ENCODE measurements at places on chromosomes 12 and 14. TPM values are rescaled to one million over a fixed set of nuclear protein-coding genes. Genes with fewer than 3 reads are reported as not detected.

DNA sequence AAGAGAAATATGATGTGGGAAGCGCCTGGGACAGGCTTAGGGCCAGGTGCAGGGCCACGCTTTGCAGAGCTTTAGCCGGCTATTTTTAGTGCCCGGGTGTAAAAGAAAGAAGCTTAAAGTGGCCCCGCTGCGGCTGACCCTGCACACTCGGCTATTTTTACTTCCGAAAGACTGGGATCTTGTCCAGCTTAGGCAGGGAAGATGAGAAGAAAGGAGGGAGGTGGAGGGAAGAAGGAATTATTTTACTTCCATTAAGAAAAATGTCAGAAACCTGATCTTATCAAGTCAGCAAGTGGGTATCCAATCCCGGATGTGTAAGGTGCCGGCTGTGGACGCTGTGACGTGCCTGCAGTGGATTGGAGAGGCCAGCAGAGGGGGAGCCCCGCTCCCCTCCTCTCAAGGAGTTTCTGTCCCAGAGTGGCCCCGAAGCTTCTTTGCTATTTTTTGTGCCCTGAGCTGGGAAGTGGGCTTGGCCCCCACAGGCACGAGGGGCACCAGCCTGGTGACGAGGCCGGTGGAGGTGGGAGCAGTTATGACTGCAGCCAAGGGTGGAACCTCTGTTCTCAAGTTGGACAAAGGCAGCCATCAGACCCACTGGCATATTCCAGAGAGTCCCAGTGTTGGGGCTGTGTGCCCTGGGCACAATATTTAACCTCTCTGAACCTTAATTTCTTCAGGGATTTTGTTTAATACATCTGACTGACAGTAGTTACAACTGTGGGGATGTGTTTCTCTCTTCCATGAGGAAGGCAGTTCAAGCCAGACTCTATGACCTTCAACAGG lies 97.7 kb downstream of the ESRRB start:
- peaks cover 23% of the 10 kb centered on the region for H3K4me1 ChIP-seq
- H3K36me3 ChIP-seq: no peaks in the 10 kb centered on the region
- DNase-seq: peak; percentile 89
- no peak overlapping the region for H3K4me3 ChIP-seq

DNA sequence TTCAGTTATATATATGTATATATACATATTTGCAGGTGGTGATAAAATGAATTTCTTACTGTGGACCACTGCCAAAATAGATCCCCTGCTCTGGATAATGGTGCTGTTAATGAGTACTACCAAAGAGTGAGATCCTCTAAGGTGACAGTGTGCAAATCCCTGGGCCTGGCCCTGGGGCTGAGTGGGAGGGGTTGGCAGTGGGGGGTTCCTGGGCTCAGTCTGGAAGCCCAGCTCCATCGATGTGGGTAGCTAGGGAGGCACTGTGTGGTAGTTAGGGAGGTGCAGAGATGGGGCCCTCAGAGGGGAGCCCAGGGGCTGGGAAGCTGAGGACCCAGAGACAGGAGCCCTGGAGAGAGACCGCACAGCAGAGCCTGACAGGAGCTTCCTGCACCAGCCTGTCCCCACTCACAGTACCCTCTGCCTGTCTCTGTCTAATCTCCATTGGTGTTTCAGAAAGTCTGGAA lies 9.1 kb downstream of the KRT8 start:
- H3K27me3 ChIP-seq: no peaks in the 10 kb centered on the region
- H3K36me3 ChIP-seq: no peaks in the 10 kb centered on the region
- no peak for DNase-seq

DNA sequence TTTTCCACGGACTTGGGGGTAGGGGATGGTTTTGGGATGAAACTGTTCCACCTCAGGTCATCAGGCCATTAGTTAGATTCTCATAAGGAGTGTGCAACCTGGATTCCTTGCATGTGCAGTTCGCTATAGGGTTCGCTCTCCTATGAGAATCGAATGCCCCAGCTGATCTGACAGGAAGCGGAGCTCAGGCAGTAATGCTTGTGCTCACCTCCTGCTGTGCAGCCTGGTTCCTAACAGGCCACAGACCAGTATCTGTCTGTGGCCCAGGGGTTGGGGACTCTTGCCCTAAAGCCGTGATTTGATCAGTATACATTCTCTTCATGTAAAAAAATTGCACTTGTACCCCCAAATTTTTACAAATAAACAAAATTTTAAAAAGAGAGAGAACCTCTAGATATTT lies 219.4 kb upstream of the CPNE8 start:
- DNase-seq: no peak
- no peak overlapping the region for H3K27ac ChIP-seq
- H3K4me1 ChIP-seq: no peaks in the 10 kb centered on the region
- no peak overlapping the region for H3K4me3 ChIP-seq
- no peaks in the 10 kb centered on the region for H3K36me3 ChIP-seq

GRCh38 chr12:48329199-48329939 lies 21.4 kb downstream of the ZNF641 start:
- no peaks in the 10 kb centered on the region for H3K27me3 ChIP-seq
- no peak overlapping the region for H3K4me3 ChIP-seq
- no peaks in the 10 kb centered on the region for H3K4me1 ChIP-seq
- no peak overlapping the region for H3K27ac ChIP-seq

- DNase-seq: peak; percentile 96
- peak within 1 kb of the TSS; percentile 98 for H3K27ac ChIP-seq
- peak within 1 kb of the TSS; percentile 81 for H3K4me3 ChIP-seq
- H3K4me1 ChIP-seq: peaks cover 5% of the 10 kb centered on the region
These were observed at the start of gene SEC23A for GRCh38 chr14:39102969-39103957. SEC23A (minus strand) TSS chr14:39103235; CDS start chr14:39096118, 7,117 bp downstream.

The PTPRR gene
- 2.0 TPM for total RNA-seq

GRCh38 chr14:54889919-54890318 lies 12.7 kb downstream of the GCH1 start:
- H3K4me1 ChIP-seq: no peaks in the 10 kb centered on the region
- DNase-seq: no peak
- no peak overlapping the region for H3K27ac ChIP-seq

DNA sequence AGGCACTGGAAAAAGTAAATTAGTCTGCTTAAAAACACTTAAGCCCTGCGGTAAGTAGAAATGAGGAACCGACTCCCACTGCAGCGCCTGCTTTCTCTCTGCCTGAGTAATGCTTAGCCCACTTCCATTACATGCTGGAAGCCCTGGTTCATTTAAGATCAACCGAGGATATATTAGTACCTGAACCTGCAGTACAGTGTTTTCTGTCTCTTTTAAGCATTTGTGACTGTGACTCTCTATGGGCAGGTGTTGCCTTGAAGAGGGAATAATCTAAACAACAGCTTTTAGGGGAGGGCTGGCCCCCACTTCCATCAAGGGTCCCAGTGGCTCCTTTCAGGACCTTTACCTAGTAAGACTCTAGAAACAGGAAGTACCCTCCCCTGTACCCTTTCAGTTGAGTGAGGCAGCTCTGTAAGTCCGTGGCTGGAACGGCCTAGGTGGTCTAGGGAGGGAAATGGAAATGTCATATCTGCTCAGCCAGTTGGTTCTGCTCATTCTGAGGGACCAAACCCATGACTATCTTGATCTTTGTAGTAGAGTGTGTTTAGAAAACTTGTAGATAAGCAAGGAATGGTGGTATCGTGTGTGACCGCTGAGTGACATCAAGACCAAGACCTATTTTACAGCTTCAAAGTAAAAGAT lies 56.2 kb downstream of the FNTB start:
- H3K27me3 ChIP-seq: no peaks in the 10 kb centered on the region
- H3K27ac ChIP-seq: no peak overlapping the region
- H3K4me1 ChIP-seq: no peaks in the 10 kb centered on the region
- H3K4me3 ChIP-seq: no peak overlapping the region
- H3K36me3 ChIP-seq: peaks cover 47% of the 10 kb centered on the region
- DNase-seq: no peak

DNA sequence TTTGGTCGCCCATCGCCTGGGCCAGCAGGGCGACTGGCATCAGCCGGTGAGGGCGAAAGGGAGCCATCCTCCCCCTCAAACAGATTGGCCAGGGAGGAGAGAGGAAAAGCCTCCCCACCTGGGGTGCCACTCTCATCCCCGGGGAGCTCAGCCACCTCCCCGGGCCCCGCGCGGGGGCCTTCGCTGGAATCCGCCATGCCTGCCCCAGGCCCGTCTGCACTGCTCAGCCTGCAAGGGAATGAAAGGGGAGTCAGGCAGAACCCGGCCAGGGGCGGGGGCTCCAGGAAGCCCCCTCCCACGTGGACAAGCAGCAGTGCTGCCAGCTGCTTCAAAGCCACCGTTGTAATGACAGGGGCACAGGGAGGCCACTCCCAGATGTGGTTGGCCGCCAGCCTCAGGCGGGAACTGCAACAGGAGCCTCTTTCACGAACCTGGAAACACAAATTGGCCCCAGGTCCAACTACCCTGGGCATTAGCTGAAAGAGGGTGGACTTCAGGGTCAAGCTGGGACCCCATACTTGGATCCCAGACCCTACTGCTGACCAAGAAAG lies 18.5 kb downstream of the TRPV4 start:
- H3K4me1 ChIP-seq: no peaks in the 10 kb centered on the region
- no peaks in the 10 kb centered on the region for H3K36me3 ChIP-seq
- H3K27ac ChIP-seq: no peak overlapping the region
- H3K27me3 ChIP-seq: no peaks in the 10 kb centered on the region
- no peak for DNase-seq

GRCh38 chr14:92711976-92712653 lies 36.3 kb downstream of the LGMN start:
- no peaks in the 10 kb centered on the region for H3K27me3 ChIP-seq
- H3K4me3 ChIP-seq: no peak overlapping the region
- peak; percentile 65 for DNase-seq

The ENDOU gene
- total RNA-seq: 0.31 TPM

The NAV3 gene
- total RNA-seq: 34.6 TPM
